ENCODE measurements at places on chromosomes 4 and X.

- DNase-seq: no peak
These were observed 30.6 kb upstream of the GTPBP6 start for GRCh38 chrX:349196-349595.

- DNase-seq: no peak
These were observed 6.3 kb downstream of the CPLX1 start for GRCh38 chr4:819401-820229.

DNA sequence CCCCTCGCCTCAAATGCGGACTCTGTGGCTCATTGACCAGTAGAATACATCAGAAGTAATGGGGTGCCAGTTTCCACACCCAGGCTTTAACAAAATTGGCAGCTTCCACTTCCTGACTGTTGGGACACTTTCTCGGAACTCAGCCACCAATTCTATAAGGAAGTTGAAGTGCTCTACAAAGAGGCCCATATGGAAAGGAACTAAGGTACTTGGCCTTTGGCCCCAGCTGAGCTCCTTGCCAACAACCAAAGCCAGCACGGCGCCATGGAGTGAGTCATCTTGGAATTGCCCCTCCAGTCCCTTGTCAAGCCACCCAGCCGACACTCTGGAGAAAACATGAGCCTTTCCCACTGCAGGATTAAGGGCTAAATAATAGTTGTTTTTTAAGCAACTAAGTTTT is 262.2 kb upstream of the INTU start:
- no peak for DNase-seq

- DNase-seq: no peak
These were observed 51.7 kb downstream of the ZNF718 start for GRCh38 chr4:175986-176385.

DNA sequence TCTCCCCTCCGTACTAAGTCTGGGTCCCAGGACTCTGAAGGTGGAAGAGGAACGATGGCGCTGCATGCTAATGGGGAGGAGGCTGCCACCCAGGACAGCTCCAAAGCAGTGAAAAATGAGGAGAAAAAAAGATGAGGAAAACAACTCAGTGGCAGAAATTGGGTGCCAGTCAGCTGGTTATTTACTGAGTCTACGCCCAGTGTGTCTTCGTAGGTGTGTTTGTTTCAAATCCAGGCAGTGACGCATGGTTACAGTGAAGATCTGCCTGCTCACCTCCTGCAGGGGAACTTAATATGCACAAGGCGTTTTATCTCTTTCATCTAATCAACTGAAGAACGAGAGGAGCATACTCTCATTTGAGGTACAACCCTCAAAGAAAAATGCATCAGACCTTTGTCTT is 70.9 kb upstream of the FBXW7 start:
- no peak for DNase-seq

DNA sequence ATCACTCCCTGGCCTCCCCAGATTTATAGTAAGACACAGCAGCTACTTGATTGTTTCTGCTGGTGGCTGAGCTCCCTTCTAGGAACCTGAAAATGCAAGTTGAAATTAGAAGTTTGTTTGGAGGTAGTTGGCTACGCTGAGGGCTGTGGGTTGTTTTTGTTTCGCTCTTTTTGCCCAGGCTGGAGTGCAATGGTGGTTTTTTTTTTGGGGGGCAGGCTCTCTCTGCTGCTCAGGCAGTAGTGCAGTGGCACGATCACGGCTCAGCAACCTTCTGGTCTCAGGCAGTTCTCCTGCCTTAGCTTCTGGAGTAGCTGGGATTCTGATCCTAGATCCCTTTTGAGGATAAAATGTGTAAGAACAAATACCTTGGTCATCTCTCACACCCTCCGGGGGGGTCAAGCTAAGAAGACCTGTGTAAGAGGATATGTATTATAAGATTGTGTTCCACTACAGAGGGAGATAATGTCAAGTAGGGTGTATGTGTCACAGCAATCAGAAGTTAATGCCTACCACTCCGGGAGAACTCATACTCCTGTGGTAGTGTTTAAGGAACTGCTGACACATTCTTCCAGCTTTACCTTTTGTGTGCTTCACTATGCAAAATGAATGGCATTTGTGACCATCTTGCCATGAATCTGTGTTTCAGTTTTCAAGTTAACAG is 9.7 kb downstream of the JADE1 start:
- DNase-seq: no peak

DNA sequence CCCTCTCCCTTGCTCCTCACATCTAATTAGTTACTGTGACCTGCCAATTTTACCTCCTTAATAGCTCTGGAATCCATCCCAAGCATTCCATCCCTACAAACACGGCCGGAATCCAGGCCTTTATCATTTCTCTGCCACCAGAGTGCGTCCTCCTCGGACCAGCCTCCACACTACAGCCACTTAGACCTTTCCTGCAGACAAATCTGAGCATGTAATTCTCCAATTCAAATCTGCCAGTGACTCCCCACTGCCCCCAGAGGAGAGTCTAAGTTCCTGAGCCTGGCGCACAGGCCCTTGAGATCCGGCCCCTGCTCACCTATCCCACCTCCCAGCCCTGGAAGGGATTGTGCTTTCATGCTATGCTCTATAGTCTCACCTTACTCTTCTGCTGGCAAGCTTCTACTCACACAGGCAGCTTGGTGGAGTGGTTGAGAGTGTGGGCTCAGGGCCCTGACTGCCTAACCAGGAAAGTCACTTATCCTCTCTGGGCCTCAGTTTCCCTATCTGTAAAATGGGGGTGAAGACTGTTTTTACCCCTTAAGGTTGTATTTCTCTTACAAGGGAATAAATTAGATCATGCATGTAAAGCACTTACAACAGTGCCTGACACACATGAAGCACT is 31.2 kb downstream of the PJA1 start:
- no peak for DNase-seq

DNA sequence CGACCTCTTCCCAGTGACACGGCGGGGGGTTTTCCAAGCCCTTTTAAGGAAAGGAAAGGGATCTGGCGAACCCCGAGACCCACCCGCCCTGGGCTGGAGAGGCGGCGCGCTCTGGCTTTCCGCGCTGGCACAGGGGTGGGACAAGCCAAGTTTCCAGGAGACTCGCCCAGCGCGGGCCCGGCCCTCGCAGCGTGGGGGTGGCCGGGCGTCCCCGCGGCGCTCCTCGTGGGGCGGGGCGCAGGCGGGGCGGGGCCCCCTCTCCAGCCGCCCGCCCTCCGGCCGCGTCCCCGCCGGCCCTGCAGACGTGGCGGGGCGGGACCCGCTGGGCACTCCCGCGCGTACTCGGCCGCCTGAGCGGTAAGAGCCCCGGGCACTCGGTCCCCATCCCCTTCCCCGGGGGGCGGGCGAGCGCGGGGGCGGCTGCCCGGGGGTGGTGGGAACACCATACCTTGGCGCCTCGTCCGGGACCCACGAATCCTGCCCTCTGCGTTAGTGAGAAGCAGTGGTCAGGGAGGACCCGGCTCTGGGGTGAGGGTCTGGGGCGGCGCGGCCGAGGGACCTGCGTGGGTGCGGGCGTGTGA is at the start of gene FAM114A1:
Gene FAM114A1, plus strand, starts transcription at position 329 of the 581 bp plus-strand sequence. CDS start 10,273 bp downstream, outside the sequence.
- DNase-seq: no peak

DNA sequence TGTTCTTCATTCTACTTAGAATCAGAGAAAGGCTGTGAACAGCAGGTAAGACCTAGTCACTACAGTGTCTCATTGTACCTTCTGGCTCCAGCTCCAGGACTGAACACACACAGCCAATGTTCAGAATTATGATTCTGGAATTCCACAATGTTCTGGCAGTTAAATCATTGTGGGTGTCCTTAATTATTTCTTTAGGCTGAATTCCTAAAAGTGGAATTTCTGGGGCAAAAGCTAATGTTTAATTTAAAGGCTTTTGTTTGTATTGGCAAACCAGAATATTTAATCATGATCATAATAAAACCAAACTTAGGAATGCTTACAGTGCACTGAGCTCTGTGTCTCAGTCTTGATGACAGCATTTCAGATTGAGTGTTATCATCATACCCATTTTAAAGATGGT is 67.0 kb upstream of the FAT1 start:
- DNase-seq: no peak

DNA sequence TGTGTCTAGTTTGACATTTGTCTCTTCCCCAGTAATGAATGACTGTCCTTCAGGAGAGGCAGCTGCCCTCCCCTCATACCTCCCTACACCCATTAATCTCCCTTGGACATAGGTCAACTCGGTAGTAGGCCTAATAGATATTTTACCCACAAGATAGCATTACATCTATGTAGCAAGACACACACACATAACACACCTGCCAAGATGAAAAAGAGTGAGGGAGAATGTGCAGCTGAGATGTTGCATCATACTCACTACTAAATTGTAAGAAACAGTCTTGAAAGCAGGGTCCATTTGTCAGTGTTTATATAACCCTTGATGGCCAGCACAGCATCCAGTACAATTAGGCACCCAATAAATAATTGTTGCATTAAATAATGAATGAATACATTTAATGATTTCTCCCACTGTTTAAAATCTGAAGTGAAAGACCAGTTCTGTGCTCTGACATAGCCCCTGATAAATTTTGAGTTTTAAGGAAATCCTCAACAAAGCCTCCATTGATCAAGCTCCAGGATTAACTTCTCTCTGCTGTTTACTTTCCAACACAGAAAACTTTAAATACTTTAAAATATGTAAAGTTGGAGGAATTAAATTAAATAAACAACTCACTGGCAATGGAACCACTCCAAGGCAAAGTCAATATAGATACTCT is 440.8 kb upstream of the RASGEF1B start:
- DNase-seq: no peak

DNA sequence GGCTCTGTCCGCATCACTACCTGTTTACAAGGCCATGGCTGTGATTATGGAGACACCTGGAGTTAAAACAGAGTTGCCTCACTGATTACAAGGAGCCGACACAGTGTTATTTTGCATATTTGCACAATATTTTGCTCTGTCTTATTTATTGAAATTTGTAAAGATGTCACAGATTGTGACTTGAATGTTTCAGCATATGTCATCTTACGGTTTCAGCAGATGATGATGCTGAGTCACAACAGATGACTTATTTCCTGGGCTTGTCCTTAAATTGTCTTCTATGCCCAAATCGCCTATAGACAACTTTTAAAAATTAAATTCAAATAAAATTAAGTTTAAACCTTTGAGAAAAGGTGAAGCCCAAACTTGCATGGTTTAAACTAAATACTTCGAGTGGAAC is 87.1 kb upstream of the INPP4B start:
- DNase-seq: no peak

GRCh38 chr4:111789901-111790640 is 355.2 kb upstream of the FAM241A start:
- DNase-seq: no peak

DNA sequence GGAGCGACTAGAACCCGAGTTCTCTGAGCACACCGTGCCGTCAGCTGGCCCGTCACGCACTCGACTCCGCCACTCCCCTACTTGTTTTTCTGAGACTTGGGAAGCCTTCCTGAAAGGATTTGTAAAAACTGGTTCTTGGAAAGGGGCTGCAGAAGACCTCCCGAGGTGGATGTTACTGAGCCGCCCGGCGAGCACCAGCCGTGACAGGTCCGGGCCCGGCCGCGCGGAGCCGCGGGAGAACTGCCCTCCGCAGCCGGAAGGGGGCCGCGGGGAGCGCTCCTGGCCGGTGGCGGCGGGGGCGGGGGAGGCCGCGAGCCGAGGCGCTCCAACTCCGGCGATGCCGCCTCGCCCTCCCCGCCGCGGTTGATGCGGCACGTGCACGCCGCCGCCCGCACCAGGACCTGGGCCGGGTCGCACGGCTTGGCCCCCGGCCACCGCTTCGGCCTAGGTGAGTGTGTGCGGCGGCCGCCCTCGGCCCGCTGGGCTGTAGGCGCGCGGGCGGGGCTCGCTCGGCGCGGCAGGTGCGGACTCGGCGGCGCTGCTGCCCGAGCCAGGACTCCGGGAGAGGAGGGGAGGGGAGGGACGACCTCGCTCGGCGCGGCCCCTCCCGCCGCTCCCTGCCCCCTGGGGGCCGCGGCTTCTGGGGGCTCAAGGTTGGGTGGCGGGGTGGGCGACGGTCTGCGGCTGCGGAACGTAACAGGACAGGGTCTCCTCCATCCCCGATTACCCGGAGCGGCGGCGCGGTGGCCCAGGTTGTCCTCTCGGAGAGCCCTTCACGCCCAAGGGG is 1.7 kb downstream of the SPRY1 start:
- DNase-seq: no peak

GRCh38 chr4:86306816-86307215 is 53.0 kb downstream of the MAPK10 start:
- no peak for DNase-seq

All from omental fat pad (tissue), 4 donors.